Amniotic stem cell (primary cell): ENCODE measurements at places on chromosomes 3 and 15.

DNA sequence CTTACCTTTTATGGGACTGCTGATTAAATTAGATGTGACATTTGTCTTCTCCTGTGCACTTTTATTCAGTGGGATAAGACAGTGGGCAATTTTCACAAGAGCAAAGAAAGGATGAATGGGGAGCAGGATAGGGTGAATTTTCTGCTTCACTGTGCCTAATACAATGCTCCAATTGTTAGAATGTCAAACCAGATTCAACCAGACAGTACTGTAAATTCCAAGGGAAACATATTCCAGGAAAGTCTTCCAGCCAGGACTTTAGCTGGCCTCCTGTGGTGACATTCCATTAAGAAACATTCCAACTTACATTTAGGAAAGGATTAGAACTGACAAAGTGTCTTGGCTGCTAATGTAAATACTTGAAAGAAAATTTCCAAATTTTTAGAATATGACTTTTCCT, 100.1 kb upstream of the PROK2 start:
- no peak for DNase-seq

- no peak for DNase-seq
Measured at GRCh38 chr15:78415284-78415683, 22.7 kb upstream of the IREB2 start.

DNA sequence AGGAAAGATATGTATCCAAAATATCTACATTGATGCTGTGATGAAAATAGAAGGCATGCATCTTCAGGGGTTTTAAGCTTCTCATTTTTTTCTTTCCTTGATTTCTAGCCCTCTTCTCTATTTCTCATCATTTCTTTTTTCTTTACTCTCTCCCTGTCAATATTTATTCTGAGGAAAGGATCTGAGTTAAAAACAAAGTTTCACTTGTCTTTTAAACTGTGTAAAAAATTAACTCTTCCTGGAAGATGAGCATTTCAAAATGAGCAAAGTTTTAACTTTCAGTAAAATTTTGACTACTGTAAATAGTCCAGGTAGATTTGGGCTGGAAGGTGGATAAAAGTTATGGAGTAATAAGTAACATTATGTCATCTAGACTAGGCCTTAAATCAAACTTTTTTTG, 500.2 kb upstream of the GBE1 start:
- DNase-seq: no peak

- DNase-seq: no peak
Measured at GRCh38 chr3:159829539-159830227, 159.0 kb upstream of the IL12A start.

DNA sequence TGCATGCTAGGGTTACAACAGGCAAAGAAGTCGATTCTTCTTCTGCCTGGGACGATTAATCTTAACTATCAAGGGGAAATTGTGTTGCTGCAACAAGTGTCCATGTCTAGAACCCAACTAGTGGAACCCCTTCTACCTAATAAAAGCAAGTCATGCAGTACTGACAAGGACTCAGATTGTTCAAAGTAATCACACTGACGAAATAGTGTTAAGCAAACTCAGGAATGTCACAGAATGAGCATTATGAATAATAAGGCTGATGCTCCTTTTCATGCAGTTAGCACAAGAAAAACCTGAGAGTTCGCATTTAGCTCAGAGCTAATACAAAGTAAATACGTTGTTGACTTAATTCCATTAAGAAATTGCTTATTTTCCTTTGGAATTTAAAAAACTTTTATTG, 47.5 kb upstream of the TRIM42 start:
- no peak for DNase-seq

- no peak for DNase-seq
Measured at GRCh38 chr3:41199866-41200668, 762 bp downstream of the CTNNB1 start.

- no peak for DNase-seq
Measured at GRCh38 chr15:76278651-76279050, 32.6 kb downstream of the ETFA start.

- DNase-seq: no peak
Measured at GRCh38 chr3:63462732-63463131, 184.6 kb downstream of the SYNPR start.
